Small intestine (tissue), 16 donors: ENCODE measurements at places on chromosomes 16 and 17.

DNA sequence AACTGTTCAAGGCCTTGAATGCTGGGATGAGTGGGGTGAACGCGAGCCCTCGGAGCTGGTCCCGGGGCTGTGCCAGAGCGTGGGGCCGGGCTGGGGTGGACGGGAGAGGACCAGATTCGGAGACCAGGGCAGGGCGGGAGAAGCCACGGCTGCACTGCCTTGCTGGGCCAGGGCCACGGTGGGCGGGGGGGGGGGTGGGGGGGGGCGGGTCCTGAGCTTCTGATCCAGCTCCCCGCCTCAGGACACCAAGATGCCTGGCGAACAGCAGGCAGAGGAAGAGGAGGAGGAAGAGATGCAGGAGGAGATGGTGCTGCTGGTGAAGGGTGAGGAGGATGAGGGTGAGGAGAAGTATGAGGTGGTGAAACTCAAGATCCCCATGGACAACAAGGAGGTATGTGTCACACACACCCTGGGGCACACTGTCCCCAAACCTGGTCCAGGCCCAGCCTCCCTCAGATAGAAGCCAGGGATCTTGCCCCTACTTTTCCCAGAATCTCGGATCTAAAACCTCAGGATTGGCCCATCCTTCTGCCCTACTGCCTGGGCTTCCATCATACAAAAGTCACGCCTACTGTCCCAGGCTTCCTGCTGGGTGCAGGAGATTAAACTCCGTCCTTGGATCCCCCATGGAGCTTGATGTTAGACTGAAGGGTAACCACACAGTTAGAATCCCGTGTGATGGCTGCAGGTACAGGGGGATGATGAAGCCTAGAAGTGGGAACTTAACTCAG, 563 bp downstream of the ZNF771 start:
- peak; percentile 8 for DNase-seq

- no peak for DNase-seq
These were observed 739.5 kb upstream of the EEF2KMT start for GRCh38 chr16:5837007-5837670.

DNA sequence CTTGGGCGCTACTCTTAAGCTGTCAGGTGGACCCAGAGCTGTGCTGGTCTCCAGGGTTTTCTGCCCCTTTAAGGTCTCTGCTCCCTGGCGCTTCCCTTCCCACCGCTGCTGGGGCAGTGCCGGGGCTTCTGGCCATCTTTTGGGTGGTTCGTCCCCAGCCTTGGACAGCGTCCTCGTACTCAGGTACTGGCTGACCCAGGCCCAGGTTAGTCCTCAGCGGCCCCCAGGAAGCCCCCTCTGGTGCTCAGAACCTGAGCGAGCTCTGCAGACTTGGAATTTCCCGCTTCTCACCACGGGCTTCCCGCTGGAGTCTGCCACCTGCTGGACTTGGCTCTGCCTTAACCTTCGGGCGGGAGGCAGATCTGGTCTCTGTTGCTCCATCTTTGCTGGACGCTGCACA, 94.1 kb upstream of the ZNF750 start:
- DNase-seq, result no peak

GRCh38 chr17:21125862-21126261, 902 bp upstream of the DHRS7B start:
- DNase-seq, result no peak

DNA sequence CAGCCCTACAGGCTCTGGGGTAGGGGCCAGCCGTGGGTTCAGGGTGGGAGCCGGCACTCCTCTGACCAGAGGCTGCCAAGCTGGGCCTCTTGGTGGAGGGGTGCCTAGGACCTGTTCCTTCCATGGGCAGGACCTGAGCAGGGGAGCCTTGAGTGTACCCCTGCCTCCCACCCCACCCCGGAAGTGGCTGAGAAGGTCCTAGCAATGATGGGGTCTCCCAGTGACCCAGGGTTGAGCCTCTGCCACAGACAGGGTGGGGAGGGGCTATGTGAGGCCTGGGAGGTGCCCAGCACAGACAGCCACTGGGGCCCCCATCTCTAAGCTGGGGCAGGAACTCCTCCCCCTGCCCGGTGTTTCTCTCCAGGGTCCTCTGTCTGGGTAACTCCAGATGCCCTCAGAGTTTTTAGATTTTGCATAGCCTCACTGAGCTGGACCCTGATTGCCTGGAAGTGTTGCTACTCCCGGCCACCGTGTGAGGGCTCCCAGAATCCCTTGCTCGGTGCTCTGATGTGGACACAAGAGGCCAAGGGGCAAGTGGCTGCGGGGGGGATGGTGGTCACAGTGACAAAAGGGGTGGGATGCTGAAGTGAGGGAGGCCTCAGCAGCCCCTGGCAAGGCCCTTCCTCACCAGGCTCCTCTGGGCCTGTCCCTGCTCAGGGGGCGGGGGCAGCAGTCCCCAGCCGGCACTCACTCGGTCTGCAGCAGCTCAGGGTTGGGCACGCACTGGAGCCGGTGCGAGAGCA, 6.4 kb upstream of the MTSS2 start:
- no peak for DNase-seq

DNA sequence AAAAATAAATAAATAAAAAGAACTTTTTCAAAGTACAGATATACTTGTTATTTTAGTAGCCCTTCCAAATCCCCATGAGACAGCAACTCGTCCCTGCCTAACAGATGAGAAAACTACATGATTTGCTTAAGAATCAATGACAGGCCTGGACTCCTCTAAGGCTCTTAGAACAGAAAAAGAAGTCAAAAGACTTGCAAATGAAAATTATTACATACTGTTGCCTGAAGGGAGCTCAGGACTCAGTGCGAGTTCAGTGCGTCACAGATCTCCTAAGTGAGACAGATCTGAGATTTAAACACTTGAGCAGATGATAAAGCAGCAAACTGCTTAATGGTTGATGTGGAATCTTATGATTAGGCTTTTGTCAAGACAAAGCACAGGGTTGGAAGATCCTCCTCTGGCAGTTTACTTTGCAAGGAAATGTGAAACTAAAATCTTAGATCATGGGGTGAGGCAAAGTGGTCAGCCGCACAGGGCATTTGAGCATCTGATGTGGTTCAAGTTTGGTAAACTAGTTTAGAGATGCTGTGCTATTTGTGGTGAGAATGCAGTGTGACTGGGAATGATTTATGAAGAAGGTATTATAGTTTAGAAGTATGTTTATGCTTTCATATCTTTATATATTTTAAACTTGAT, 138.1 kb downstream of the TRIM37 start:
- DNase-seq, result no peak

GRCh38 chr17:49520386-49521087, 25.4 kb downstream of the NGFR start:
- DNase-seq, result no peak

DNA sequence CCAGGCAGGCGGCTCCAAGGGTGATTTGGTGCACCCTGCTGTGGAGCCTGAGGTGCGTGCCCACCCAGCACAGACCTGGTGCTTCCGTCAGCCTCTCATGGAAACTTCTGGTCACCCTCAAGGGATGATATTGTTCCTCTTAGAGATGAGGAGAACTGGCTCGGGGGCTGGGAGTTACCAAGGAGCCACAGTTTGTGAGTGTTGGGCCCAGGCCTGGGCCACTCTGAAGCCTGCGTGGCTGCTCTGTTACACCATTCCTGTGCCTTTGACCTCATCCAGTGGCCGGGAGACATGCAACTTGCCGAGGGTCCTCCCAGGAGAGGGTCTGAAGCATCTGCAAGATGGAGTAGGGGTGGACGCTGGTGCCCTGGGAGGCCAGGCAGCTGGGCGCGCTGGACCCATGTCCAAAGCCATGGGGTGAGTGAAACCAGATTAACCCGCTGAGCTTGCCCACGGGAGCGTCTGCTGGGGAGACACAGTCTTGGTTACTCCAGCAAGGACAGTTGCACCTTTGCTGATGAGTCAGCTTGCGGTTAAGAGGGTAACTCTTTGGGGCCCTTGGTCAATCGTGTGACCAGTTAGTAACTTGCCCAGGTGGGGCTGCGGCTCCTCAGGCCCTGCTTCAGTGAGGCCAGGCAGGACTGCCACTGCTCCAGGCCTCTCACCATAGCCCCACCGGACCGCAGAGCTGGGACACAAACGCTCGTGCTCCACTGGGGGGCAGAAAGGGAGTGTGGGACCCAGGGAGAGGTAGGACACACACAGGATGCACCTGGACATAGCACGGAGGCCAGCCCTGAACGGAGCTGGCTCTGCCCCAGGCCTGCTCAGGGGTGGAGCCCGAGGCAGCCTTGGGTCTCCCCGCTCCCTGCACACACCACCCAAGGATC, 7.5 kb downstream of the C16orf90 start:
- DNase-seq, result no peak

DNA sequence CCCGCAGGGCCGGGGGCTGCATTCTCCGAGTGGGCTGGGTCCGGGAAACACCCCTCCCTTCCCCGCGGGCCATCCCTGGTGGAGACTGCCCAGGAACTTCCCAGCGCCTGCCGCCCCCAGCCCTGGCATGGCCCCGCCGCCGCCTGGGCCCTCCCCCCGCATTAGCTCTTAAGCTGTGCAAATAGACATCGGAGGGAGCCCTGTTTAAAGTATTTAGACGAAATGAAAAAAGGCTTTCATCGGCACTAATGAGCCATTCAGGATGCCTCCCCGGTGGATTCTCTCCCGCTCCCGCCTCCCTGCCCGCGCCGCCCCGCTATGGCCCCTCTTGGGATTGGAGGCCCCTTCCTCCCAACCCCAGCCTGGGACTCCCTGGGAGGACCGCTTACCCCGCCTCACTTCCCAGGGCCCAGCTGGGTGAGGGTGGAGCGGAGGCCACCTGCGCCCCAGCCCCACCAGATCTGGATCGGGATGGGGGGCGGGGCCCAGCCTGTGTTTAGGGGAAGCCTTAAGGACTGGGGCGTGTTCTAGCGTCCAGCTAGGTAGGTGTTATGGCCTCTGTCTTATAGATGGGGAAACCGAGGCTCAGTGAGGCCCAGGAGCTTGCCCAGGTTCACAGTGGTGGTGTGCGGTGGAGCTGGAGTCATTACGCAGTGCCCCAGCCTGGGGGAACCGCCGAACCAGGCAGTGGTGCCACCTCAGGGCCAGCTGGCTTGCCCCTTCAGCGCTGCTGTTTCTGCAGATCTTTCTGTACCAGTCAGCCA, 19.7 kb downstream of the SEZ6 start:
- no peak for DNase-seq

DNA sequence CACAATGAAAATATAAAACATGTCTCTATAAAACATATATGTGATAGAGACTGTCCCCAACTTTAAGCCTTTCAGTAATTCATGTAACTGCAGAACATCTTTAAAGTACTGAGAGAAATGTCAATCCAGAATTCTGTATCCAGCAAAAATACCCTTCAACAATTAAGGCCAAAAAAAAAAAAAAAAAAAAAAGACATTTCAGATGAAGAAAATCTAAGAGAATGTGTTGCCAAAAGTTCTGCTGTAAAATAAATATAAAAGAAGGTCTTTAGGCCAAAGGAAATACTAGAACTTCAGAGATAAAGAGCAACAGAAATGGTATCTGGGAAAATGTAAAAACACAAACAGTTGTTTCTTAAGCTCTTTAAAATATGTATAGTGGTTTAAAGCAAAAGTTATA, 17.3 kb downstream of the BPTF start:
- DNase-seq, result no peak

GRCh38 chr17:27540318-27541101, 84.3 kb downstream of the KSR1 start:
- DNase-seq, result peak; percentile 74

DNA sequence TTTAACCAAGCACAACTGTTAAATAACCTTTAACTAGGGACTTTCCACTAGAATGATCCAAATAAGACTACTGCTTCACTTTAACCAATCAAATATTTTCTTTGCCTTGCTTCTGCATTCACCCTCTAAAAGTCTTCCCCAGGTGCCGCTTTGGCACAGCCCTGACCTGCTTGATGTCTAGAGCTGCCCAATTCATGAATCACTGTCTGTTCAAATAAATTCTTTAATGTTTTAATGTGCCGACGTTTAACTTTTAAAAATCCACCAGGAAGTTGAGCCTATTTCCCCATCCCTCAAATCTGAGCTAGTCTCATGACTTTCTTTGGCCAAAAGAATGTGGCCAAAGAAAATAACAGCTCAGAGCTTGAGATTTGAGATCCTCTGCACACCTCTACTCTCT, 277.8 kb upstream of the SOX9 start:
- no peak for DNase-seq

DNA sequence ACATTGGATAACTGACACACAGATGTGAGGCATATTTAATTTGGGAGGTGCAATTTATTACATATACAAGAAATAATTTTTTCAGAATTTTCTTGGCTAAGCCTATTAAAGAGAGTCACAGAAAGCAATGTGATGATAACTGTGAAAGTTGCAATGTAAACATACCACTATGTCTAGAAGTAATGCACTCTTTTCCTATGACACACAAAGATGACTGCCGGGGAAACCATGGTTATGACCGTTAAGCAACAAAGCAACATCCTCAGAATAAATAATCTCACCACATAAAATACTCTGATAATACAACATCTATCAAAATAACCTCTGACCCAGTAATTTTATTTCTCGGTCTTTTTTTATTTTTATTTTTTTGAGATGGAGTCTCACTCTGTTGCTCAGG, 10.5 kb upstream of the QRICH2 start:
- no peak for DNase-seq

GRCh38 chr17:73956595-73957465, 246.6 kb upstream of the RPL38 start:
- DNase-seq, result peak; percentile 55

GRCh38 chr16:68790130-68790761, 53.1 kb upstream of the TANGO6 start:
- peak; percentile 62 for DNase-seq

DNA sequence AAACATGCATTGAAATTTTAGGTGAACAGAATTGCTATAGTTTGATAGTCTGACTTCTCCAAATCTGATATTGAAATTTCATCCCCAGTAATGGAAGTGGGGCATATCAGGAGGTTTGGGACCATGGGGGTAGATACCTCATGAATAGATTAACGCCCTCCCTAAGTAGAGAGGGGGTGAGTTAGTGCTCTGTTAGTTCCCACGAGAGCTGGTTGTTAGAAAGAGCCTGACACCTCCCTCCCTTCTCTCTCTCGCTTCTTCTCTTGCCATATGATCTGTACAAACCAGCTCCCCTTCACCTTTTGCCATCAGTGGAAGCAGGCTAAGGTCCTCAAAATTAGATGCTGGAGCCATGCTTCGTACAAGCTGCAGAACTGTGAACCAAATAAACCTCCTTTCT, 78.8 kb downstream of the BRIP1 start:
- DNase-seq, result no peak

DNA sequence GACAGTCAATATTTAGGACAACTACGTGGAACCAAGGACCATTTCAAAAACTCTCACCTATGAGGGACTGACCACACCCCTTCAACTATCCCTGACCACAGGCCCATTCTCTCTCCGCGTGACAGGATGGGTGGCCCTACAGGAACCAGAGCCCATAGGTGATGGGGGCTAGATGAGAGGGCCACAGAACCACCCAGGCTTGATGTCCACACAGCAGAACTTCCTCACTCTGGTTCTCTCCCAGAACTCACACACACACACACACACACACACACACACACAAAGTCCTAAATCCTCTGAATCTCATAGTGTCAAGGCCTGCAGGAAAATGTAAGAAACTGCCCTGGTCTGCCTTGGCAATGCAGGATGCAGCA, 1.5 kb downstream of the ZNF319 start:
- DNase-seq, result no peak

- DNase-seq, result no peak
These were observed 805.0 kb upstream of the RBFOX1 start for GRCh38 chr16:6527646-6528045.
